ENCODE measurements at places on chromosomes 6 and 20.

GRCh38 chr6:68126089-68126749, 508.9 kb upstream of the ADGRB3 start:
- H3K36me3 ChIP-seq: no peaks in the 10 kb centered on the region
- H3K4me1 ChIP-seq: no peaks in the 10 kb centered on the region
- no peak overlapping the region for H3K27ac ChIP-seq

DNA sequence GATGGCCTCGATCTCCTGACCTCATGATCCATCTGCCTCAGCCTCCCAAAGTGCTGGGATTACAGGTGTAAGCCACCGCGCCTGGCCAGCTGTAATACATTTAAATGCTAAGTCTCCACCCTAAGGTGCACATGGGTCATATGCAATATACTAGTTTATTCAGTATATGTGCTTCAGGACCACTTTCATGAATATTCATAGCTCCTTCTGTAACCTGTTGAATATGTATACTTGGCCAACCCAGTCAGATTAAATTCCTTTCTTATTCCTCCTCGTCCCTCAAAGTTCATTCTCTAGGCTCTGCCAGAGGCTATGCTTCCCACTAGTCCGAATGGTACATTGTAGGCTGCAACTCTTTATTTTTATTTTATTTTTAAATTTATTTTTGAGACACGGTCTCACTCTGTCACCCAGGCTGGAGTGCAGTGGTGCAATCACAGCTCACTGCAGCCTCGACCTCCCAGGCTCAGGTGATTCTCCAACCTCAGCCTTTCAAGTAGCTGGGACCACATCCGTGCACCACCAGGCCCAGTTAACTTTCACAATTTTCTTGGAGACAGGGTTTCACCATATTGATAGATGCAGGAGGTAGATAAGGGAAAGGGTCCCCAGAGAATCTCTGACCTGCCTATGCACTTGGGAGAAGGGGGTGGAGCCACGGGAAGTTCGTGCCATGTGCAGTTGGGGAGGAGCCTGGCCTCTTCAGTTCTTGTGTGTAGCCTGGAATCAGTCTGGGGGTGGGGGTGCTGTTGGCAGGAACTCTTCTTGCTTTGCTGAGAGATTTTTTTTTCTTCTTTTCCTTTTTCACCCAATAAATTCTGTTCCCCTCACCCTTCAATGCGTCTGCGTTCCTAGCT, 41.3 kb upstream of the DDR1 start:
- no peaks in the 10 kb centered on the region for H3K27me3 ChIP-seq
- no peak overlapping the region for H3K27ac ChIP-seq
- H3K36me3 ChIP-seq: no peaks in the 10 kb centered on the region
- H3K4me3 ChIP-seq: no peak overlapping the region

DNA sequence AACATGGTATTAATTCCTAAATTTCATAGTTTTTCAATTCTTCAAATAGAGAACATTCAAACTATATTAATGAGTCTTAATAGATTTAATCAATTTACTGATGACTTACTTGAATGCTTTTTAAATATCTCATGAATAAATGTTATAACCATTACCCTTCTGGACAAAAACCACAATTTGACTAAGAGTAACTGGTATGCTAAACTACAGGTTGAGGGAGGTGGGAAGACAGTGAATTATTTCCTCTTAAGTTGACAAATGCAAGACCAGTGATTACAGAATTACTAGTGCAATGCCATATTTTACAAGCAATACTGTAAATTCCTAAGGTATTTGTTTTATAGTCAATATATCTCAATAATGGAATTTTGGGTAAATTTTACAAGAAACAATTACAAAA, 65.1 kb downstream of the REV3L start:
- H3K27me3 ChIP-seq: no peaks in the 10 kb centered on the region
- no peak overlapping the region for H3K27ac ChIP-seq
- DNase-seq: no peak
- H3K4me1 ChIP-seq: peaks cover 9% of the 10 kb centered on the region
- no peak overlapping the region for H3K4me3 ChIP-seq
- no peaks in the 10 kb centered on the region for H3K36me3 ChIP-seq

GRCh38 chr20:46973766-46974165, 79.1 kb downstream of the EYA2 start:
- no peak overlapping the region for H3K27ac ChIP-seq
- H3K27me3 ChIP-seq: no peaks in the 10 kb centered on the region
- no peak for DNase-seq
- no peaks in the 10 kb centered on the region for H3K36me3 ChIP-seq
- no peaks in the 10 kb centered on the region for H3K4me1 ChIP-seq

DNA sequence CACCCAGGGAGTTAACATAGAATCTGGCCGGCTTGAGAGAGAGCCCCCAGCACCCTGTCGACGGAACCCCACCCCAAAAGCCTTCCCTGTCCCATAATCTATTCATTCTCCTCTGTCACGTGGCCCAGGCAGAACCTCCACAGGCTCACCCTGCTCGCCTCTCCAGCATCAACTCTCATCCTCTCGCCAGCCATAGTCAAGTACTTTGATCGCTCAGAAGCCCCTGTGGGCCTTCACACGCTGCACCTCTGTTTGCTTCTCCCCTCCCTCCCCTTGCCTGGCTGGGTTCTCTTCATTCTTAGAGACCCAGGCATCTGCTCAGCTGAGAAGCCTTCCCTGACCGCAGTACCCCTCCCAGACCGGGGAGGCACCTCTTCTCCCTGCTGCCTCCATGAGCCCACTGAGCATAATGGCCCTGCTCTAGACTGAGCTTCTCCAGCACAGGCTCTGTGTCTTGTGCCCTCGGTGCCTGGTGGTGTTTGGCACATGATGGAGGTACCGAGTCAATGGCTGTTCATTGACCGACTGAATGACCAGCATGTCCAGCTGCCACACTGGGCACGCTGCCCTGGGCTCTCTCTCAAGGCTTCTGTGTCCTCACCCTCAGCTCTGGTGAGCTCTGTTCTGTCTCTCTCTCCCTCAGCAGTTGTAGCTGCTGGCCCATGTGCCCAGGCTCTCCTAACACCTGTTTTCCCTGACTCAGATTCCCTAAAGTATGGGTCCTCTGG, 33.7 kb downstream of the PKIG start:
- H3K27me3 ChIP-seq: no peaks in the 10 kb centered on the region
- DNase-seq: no peak
- no peak overlapping the region for H3K27ac ChIP-seq
- H3K36me3 ChIP-seq: no peaks in the 10 kb centered on the region
- H3K4me3 ChIP-seq: no peak overlapping the region

DNA sequence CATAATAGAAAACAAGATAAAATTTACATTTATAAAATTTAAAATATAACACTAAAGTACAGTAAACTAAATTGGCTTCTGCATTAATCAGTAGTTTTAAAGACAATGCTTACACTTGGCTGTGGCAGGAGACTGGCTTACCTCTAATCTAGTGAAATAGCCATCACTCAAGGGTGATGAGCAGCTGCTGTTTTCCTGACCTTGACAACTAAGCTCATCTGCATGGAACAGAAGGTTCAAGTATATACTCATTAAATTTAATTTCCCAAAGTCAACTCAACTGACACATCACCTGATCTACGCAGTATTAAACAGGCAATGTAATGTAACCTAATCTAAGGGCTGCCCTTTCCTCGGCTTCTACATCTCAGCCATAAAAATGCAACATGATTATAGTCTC, 14.5 kb downstream of the TMX4 start:
- DNase-seq: no peak
- no peak overlapping the region for H3K27ac ChIP-seq
- H3K36me3 ChIP-seq: peaks cover 4% of the 10 kb centered on the region
- no peaks in the 10 kb centered on the region for H3K4me1 ChIP-seq
- no peaks in the 10 kb centered on the region for H3K27me3 ChIP-seq

GRCh38 chr20:32832664-32833063, 12.9 kb downstream of the MAPRE1 start:
- H3K27me3 ChIP-seq: no peaks in the 10 kb centered on the region
- H3K36me3 ChIP-seq: no peaks in the 10 kb centered on the region
- no peak for DNase-seq
- H3K4me1 ChIP-seq: peaks cover 14% of the 10 kb centered on the region
- no peak overlapping the region for H3K4me3 ChIP-seq
- H3K27ac ChIP-seq: no peak overlapping the region

DNA sequence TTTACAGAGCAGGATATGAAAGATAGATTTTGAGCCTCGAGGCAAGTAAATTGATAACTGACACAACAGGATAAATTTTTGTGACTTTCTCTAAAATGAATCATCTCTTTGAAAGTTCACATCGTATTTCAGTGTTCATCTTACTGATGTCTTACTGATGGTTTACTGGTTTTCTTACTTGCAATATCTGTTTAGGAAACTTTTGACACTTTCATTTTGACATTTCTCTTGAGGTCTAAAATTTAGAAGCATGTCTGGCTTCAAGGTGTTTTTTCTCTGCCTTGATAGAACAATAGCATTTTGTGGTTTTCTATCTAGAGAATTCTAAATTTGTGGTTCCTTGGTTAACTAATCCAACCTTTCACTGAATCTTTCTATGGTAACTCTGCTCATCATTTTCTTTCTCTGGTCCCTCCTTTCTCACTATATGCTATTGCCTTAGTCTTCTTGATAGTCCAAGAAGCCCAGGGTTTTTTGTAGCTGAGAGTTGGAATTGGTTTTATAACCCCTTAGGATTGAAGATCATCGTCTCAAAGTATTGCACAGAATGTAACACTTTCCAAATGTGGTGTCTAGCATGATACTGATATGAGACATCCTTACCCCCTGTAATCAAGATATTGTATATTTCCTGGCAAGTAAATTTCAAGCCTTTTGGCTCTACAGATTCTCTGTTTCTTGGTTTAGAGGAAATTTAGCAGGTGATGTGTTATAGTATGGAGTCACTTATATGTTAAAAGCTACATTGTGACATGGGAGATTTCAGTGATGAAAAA, 98.7 kb downstream of the RNF144B start:
- no peak overlapping the region for H3K27ac ChIP-seq
- no peaks in the 10 kb centered on the region for H3K36me3 ChIP-seq
- no peak overlapping the region for H3K4me3 ChIP-seq

GRCh38 chr20:63652192-63652980, 838 bp downstream of the STMN3 start:
- no peaks in the 10 kb centered on the region for H3K27me3 ChIP-seq
- H3K4me3 ChIP-seq: peak overlapping the region; percentile 55
- no peaks in the 10 kb centered on the region for H3K36me3 ChIP-seq
- no peak overlapping the region for H3K27ac ChIP-seq
- DNase-seq: no peak
- no peaks in the 10 kb centered on the region for H3K4me1 ChIP-seq

- peak; percentile 65 for DNase-seq
- H3K4me1 ChIP-seq: no peaks in the 10 kb centered on the region
- no peaks in the 10 kb centered on the region for H3K36me3 ChIP-seq
- peaks cover 23% of the 10 kb centered on the region for H3K27me3 ChIP-seq
- H3K27ac ChIP-seq: no peak overlapping the region
Observed at GRCh38 chr20:38730989-38731737, 6.9 kb downstream of the SLC32A1 start.

DNA sequence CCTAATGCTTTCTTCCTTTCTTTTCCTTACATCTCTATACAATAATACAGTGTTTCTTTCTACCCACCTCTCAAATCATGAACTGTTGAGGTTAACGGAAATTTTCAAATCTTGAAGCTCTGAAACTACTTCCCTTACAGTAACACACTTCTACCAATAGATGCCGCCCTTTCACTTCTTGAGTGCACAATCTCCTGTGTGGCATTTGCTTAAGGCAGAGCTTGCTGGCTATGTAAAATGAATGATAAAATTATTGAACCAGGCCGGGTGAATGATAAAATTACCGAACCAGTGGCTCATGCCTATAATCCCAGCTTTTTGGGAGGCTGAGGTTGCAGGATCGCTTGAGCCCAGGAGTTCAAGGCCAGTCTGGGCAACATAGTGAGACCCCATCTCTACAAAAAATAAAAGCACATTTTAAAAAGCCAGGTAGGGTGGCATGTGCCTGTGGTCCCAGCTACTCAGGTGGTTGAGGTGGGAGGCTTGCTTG, 56.8 kb downstream of the KCNS1 start:
- no peaks in the 10 kb centered on the region for H3K4me1 ChIP-seq
- H3K4me3 ChIP-seq: no peak overlapping the region
- H3K27ac ChIP-seq: no peak overlapping the region
- H3K36me3 ChIP-seq: no peaks in the 10 kb centered on the region
- DNase-seq: peak; percentile 25

GRCh38 chr6:20924911-20925543, 390.8 kb downstream of the CDKAL1 start:
- DNase-seq: no peak
- H3K27me3 ChIP-seq: no peaks in the 10 kb centered on the region
- H3K36me3 ChIP-seq: no peaks in the 10 kb centered on the region

DNA sequence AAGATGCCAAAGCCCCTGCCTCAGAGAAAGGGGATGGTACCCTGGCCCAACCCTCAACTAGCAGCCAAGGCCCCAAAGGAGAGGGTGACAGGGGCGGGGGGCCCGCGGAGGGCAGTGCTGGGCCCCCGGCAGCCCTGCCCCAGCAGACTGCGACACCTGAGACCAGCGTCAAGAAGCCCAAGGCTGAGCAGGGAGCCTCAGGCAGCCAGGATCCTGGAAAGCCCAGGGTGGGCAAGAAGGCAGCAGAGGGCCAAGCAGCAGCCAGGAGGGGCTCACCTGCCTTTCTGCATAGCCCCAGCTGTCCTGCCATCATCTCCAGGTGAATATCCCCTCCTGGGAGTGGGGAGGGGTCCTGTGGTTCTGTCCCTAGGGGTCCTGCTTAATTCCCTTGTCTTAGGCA, 1.1 kb downstream of the MYLK2 start:
- no peaks in the 10 kb centered on the region for H3K36me3 ChIP-seq
- no peak for DNase-seq
- no peaks in the 10 kb centered on the region for H3K27me3 ChIP-seq
- no peak overlapping the region for H3K4me3 ChIP-seq
- H3K27ac ChIP-seq: no peak overlapping the region

GRCh38 chr6:9537381-9537780, 877.5 kb downstream of the TFAP2A start:
- no peak for DNase-seq
- H3K36me3 ChIP-seq: no peaks in the 10 kb centered on the region
- H3K27ac ChIP-seq: no peak overlapping the region
- no peak overlapping the region for H3K4me3 ChIP-seq

DNA sequence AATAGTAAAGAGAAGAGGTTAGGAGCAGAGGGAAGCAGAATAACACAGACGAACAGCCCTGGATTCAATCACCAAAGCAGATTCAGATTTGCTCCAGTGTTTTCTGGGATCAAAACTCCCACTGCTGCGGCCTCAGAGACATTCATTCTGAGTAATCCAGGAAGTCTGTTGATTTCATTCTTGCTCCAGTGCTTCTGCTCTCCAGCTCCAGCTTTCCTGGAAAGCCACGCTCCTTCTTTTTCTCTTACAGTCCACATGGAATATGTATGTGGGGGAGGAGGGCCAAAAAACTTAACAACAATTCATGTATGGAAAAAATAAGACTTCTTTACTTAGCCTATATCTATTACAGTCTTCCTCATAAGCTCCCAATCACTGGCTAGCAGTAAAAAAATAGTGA, 26.4 kb upstream of the UST start:
- no peaks in the 10 kb centered on the region for H3K27me3 ChIP-seq
- no peak for DNase-seq
- no peak overlapping the region for H3K4me3 ChIP-seq
- no peak overlapping the region for H3K27ac ChIP-seq

DNA sequence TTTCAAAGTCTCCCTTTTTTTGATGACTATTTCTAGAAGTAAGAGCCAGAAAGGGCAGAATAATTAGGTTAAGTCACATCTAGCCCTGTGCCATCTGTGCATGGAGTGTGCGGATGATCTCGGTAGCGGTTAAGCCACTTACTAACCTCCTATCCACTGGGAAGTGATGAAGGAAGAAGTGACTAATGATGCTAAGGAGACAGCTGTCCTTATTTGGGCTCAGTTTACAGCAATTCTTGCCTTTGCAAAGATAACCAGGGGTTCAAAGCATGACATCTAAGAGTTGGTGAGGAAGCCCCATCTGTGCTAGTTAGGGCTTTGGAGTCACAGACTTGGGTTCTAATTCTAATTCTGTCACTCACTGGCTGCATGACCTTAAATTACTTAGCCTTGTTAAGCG, 62.4 kb upstream of the RREB1 start:
- H3K36me3 ChIP-seq: no peaks in the 10 kb centered on the region
- no peaks in the 10 kb centered on the region for H3K27me3 ChIP-seq
- no peak for DNase-seq
- no peak overlapping the region for H3K4me3 ChIP-seq
- peaks cover 12% of the 10 kb centered on the region for H3K4me1 ChIP-seq
